ENCODE measurements at places on chromosomes 4 and X. TPM values are rescaled to one million over a fixed set of nuclear protein-coding genes. Genes with fewer than 3 reads are reported as not detected.

Gene ELK1
- total RNA-seq = 19.7 TPM

Gene HAND2
- total RNA-seq = 12.8 TPM

Gene CT45A5
- total RNA-seq = not detected

Gene GATA1
- not detected for total RNA-seq

Gene TXK
- total RNA-seq = not detected

Gene HSPA4L
- 15.7 TPM for total RNA-seq

Gene GRID2
- 0.58 TPM for total RNA-seq

Gene PASD1
- total RNA-seq = not detected

Gene DMP1
- total RNA-seq = not detected

Gene IDH3G
- 26.5 TPM for total RNA-seq

Gene COL4A5
- total RNA-seq = 56.9 TPM

Gene DDX53
- total RNA-seq = not detected

Gene PCDH18
- 47.0 TPM for total RNA-seq

Gene TECRL
- not detected for total RNA-seq

Gene CXCL6
- 349 TPM for total RNA-seq

Gene MAP7D2
- total RNA-seq = 0.56 TPM

Gene NRK
- under 0.01 TPM for total RNA-seq

Gene SUPT20HL1
- total RNA-seq = not detected

Gene SERPINA7
- not detected for total RNA-seq

Gene NDNF
- total RNA-seq = 0.56 TPM

Gene XAGE1B
- total RNA-seq = not detected

Gene TMPRSS11E
- total RNA-seq = not detected

Gene TENT5D
- not detected for total RNA-seq

Gene EGF
- total RNA-seq = 0.19 TPM

Gene MAGIX
- 1.7 TPM for total RNA-seq

Gene BEX5
- total RNA-seq = not detected

Gene GLUD2
- 1.1 TPM for total RNA-seq

Gene BBS12
- total RNA-seq = 7.6 TPM
